ENCODE measurements at places on chromosomes 3 and 15.

DNA sequence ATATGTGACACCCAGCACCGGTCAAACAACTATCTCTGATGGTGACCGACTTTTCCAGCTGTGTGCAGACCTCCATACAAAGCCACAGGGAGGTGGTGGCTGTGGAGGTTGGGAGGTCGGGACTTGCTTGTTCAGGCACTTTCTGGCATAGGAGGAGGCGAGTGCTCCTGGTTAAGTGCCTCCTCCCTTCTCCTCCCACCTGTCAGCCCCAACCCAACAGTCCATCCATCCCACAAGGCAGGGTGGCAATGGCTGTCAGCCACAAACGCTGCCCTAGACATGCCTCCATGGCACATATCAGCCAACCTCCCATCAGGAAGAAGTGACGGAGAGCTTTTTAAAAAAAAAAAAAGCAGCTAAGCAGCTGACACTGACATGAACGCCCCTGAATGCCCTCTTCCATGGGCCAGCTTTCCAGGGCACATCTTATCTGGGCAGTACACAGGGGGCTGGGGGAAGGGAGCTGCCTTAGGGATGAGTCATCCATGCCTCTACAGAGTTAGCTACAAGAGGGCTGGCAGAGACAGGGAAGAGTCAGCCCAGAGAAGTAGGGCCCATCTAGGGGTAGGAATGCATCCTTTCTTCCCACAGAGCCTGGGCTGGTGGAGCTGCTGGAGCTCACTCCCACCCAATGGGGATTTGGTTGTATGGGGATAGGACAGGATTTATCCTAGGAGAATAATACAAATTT lies 41.2 kb downstream of the CCDC12 start:
- DNase-seq: no peak

DNA sequence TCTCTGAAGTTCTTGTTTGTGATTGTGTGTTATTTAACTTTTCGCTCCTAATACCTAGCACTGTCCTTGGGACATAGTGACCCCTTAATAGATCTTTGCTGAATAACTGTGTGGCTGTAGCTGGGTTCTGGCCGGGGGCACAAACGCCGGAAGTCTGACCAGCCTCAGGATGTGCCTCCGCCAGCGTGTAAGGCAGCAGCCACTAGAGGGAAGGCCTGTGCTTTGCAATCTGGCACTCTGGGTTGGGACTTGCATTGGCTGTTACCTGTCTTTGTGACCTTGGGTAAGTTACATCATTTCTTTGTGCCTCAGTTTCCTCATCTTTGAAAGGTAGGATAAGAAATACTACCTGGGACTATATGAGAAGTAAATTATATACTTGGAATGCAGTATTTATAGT lies 158.7 kb downstream of the GHSR start:
- no peak for DNase-seq

DNA sequence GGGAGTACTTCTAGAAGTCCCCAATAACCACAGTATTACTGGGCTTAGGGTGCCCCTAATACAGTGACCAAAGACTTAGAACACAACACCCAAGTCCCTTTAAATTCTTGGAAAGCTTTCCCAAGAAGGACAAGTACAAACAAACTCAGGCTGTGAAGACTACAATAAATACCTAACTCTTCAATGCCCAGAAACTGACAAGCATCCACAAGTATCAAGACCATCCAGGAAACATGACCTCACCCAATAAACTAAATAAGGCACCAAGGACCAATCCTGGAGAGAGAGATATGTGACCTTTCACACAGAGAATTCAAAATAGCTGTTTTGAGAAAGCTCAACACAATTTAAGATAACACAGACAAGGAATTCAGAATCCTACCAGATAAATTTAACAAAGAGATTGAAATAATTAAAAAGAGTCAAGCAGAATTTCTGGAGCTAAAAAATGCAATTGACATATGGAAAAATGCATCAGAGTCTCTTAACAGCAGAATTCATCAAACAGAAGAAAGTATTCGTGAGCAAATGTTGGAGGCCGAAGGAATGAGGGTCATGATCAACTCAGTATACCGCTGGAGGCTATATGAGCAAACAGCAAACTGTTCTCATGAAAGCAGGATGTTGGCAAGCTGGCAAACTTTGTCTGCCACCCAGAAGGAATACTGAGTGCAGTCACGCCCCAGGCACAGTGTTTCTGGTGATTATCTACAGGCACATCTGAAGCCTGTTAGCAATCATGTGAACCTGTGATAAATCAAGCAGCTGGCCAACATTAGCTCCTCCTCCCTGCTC lies 87.0 kb upstream of the NECTIN3 start:
- no peak for DNase-seq

DNA sequence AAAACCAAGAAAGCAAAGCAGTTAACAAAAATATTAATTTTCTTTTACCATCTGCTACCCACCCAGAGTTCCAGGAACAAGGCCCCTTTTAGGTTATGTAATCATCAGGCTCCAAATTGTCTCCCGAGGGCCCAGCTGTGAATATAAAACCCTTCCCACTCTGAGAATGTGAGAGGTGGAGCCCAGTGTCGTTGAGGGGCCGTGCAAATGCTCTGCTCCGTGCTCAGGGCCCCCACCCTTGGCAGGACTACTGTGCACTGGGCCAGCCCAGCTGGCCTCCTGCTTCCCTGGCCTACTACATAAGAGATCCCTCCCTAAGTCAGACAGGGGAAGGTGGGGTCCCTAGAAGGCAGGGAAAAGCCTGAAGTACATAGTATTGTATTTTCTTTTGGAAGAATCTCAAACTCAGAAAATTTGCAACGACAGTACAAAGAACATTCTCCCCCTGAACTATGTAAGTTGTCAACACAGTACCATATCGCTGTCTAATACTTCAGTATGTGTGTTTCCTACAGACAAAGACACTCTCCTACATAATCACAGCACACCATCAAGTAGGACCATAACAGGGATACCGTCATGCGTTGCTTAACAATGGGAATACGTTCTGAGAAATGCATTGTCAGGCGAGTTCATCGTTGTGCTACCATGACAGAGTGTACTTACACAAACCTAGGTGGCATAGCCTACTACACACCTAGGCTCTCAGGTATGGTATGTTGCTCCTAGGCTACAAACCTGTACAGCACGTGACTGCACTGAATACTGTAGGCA lies 4.4 kb upstream of the CLEC3B start:
- DNase-seq: no peak

DNA sequence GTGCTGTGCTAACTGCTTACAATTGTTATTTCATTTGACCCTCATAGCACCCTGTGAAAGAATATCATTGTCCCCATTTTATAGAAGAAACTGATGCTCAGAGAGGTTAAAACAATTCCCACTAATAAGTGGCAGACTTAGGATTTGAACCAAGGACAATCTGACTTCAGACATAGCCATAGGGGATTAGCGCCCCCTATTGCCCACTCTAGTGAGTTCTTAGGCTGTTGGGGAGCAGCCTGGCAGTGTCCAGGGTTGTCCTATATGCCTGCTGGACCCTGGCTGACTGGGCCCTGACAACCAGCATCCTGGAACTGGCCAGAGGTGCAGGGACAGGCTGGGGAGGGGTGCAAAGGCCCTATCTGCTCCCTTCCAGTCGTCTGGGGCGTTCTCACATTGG lies 15.4 kb downstream of the DPH3 start:
- DNase-seq: no peak

DNA sequence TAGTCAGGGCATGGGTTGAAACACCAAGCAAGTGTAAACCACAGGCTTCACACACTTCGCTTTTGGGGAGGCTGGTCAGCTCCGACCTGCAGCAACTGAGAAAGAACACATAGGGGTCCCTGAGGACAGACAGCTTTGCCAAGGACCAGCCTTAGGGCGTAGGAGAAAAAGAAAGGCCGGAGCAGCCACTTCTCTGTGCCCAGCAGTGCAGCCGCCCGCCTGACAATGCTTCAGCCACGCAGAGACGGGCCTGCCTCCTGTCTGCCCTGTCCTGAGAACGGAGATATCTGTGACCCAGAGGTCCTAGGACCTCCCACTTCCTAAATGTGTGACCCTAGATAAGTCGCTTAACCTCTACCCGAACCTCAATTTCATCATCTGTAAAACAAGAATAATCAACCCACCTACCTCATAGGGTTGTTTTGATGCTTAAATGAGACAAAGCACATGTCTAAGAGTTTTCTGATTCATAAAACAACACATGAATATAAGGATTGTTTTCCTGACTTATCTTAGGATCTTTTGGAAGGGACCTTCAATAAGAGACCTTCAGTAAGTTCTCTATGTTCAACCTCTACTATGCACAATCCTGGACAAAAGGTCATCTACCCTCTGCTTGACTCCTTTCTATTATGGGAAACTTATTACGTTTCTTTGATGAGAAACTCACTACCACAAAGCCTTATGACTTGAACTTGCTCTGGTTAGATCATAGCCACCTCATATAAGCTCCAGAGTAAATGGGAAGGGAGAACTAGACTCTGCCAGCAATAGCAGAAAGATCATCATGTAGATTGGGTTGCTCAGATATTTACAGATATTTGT lies 32.9 kb upstream of the RFTN1 start:
- DNase-seq: no peak

DNA sequence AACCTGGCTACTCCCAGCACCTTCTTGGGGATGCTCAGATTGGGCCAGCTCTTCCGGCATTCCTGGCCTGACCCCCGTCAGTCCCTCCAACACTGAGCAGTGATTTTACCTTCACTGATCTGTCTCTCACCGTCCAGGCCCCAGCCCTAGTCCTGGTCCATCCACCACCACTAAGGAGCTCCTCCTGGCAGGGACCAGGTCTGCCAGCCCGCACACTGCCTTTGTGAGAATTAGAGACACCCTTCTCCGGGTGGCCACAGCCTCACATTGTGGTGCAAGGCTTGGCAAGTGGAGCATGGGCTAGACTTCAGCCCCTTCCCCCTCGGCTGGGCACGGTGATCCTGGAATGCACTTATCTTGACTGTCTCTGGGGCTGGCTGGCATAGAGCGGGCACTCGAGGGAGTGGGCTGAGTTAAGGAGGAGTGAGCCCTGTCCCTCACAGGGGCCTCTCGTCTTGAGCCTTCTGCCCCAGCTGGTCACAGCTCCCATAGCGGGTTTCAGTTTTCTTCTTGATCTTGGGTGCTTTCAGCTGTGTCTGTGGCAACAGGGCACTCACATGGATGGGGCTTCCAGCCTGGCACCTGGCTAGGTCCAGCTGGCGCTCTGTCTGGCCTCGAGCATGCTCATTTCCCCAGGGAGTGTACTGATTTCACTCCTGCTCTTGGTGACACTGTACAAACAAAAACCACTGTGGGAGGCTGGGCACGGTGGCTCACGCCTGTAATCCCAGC lies 53.9 kb downstream of the LINGO1 start:
- no peak for DNase-seq

GRCh38 chr15:38071211-38071972 lies 137.0 kb downstream of the TMCO5A start:
- DNase-seq: no peak

DNA sequence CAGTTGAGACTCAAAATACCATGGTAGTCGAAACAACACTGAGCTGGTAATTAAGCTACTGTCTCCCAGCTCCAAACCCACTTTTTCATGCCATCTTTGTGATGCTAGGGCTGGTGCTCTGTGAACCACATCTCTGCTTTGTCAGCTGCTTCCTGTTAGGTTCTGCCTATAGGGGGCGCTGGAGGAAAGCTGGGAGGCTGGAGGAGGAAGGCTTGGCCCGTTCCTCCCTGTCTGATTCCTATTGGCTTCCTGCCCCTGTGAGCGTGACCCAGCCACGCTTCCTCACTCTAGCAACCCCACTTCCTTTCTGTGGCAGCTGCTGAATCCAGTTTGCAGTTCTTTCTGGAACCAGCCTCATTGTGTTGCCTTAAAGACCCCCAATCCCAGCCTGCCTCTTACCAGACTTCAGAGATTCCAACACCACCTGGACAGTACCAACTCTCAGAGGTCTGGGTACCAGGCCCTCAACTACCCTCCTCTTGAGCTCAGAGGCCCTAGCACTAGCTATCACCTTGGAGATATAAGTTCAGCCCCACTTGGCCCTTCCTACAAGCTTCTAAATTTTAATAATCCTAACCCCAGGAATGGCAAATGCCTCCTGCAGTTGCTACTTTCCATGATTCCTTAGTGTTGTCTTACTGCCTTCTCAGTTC lies 120.9 kb downstream of the ERC2 start:
- DNase-seq: peak; percentile 36

DNA sequence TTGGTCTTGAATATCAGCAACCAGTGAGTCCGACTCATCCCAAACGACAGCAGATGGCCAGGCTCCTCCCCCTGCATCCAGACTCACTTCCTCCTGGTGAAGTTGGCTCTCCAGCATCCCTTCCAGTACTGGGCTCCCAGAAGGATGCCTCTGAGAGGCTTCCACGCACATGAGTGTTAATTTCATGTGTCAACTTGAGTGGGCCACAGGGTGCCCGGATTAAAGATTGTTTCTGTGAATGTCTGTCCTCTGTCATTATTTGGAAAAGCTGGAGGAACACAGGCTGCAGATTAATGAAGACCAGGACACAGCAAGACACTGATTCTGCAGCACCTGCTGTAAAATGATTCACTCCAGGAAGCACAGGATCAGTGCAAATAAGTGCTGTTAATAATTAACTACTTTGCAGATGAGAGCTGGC lies 99.8 kb downstream of the ATP10A start:
- DNase-seq: no peak

- peak; percentile 41 for DNase-seq
These were observed 6.3 kb upstream of the UBE2Q2 start for GRCh38 chr15:75836959-75837334.

DNA sequence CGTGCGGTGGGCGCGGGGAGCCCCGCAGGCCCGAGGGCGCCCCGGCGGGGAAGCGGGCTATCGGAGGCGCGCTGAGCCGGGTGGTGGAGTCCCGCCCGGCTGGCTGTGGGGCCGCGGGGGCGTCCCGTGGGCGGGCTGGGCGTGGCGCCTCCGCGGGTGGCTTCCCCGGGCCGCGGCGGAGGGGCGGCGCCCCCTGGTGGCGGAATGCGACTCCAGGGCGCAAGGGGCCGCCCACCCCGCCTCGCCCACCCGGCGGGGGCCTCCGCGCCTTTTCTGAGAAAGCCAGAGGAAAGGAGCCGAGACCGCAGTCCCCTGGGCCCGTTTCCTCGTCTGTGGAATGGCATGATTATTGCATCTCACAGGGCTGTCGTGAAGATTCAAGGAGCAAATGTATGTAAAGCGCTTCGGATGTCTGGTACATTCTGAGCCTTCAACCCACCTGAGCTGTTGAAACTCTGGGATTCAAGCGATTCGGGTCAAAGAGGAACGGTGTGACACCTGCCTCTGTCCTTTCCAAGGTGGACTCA lies 31.9 kb upstream of the RAB6B start:
- peak; percentile 59 for DNase-seq

DNA sequence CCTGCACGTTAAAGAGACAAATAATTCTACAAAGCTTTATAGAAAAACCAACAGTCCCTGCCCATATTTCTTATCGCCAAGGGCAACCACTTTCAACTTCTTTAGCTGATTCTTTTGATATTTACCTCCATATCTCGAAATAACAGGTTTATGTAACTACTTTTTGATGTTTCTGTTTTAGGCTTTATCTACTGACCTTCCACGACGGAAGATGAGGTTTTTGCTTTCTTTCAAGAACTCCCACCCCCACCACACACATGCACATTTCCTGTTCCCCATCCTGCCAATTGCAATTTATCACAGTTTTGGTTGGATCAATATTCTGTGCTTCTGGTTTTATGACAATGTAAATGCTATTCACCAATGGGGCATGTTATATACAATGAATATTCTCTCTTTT lies 330.4 kb upstream of the ICE2 start:
- DNase-seq: no peak

- no peak for DNase-seq
These were observed 69.7 kb upstream of the UBE3A start for GRCh38 chr15:25508369-25509002.
